ENCODE measurements at places on chromosomes 7 and 10. TPM values are rescaled to one million over a fixed set of nuclear protein-coding genes. Genes with fewer than 3 reads are reported as not detected.

The LRGUK gene
- 0.12 TPM for total RNA-seq

The OPN1SW gene
- not detected for total RNA-seq

The KDM7A gene
- total RNA-seq, result 7.1 TPM

The ACSM6 gene
- not detected for total RNA-seq

The SLC26A4 gene
- 0.44 TPM for total RNA-seq

The GRK5 gene
- total RNA-seq, result 8.1 TPM

The CYP26A1 gene
- total RNA-seq, result not detected

The SPAG6 gene
- total RNA-seq, result 0.11 TPM

The ZKSCAN5 gene
- total RNA-seq, result 13.7 TPM

The ADK gene
- total RNA-seq, result 62.2 TPM

The SORCS1 gene
- total RNA-seq, result not detected

The TMEM270 gene
- total RNA-seq, result not detected

The CLEC2L gene
- not detected for total RNA-seq

The ASAH2 gene
- total RNA-seq, result 0.77 TPM

The SLIT1 gene
- 0.11 TPM for total RNA-seq

The MYO3A gene
- total RNA-seq, result not detected

The PRPS1L1 gene
- total RNA-seq, result not detected

The CFAP70 gene
- 0.44 TPM for total RNA-seq

The NSUN6 gene
- total RNA-seq, result 10.6 TPM

The PRRT4 gene
- under 0.01 TPM for total RNA-seq

The SH2B2 gene
- total RNA-seq, result 2.0 TPM

The CFAP43 gene
- 0.11 TPM for total RNA-seq

The NPVF gene
- total RNA-seq, result not detected

Data from uterine smooth muscle cell (primary cell).